ENCODE measurements at places on chromosomes 12 and 14.

GRCh38 chr12:42129595-42130204 lies 15.0 kb downstream of the GXYLT1 start:
- DNase-seq, result no peak

DNA sequence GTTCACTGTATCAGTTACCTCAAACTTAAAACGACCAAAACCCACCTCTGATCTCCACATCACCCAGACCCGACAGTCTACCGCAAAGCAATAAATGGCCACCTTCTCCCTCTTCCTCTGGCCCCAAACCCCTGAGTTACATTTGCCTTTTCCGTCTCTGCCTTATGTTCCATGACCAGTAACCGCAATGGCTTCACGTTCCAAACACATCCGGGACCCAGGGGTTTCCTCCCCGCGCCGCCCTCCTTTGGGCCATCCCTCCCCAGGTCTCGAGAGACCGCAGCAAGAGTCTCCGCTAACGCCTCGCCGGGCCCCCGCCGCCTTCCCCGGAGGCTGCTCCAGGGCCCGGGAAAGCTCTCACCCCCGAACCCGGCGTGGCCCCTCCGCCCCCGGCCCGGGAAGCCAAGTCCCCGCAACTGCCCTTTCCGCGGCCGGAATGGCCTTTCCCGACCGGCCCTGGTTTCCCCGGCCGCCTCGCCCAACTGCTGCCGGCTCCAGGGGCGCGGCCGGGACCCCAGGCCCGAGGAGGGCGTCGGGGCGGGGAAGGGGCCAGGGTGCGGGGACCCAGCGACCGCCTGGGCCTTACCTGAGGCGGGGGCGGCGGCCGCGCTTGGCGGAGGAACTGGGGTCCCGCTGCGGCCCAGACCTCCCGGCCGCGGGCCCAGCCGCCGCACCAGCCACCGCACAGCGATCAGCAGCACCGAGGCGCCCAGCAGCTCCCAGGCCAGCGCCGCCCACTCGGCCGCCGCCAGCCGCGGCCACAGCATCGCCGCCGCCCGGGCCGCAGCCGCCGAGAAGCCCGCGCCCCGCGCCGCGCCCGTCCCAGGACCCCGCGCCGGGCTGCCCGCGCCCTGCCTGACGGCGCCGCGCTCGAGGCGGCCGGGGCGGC lies at the start of gene ANKLE2:
Gene ANKLE2, minus strand, starts transcription at position 801 of the 889 bp plus-strand sequence. Its CDS starts 34 bp downstream, at position 767.
- DNase-seq, result no peak

- DNase-seq, result no peak
Measured at GRCh38 chr12:63802012-63802608, 22.4 kb downstream of the RXYLT1 start.

DNA sequence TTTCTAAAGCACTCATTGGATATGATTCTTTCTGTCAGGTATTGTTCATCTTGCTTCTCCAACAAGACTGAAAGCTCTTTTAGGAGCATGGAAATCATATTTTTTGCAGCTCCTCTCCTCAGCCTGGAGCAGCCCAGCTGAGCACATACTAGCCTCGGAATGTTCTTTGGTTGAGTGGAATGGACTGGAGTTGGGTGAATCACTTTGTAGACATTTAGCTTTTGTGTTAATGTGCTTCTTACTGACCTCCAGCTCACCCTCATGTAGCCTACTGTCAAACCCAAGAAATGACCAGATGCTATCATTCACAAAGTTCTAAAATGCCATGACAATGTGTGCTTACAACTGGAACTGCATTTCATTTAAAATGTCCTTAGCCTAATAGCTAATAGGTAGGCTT lies 161.1 kb downstream of the NUAK1 start:
- DNase-seq, result no peak

GRCh38 chr12:95191060-95191696 lies 26.1 kb downstream of the FGD6 start:
- no peak for DNase-seq

GRCh38 chr12:67070307-67070600 lies 198.9 kb upstream of the CAND1 start:
- DNase-seq, result no peak
